Epithelial cell of esophagus (primary cell): ENCODE measurements at places on chromosomes 2 and 18.

DNA sequence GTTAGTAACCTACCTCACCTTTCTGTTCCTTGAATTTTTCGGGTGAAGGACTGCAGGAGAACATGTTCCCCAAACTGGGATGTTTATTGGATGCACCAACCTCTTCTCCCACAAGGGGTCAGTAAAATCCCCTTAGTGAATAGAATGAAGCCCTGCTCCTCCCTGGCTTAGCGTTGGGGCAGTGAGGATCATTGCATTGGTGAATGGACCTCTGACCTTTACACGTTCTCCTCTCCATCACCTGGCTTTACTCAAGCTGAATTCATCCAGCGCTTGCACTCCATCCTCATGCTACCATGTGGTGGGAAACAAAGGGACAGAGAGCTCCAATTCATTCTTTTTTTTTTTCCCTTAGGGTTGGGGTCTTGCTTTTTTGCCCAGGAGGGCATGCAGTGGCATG is 157.2 kb downstream of the MIB1 start:
- DNase-seq = peak; percentile 52

GRCh38 chr2:15355386-15355785 is 205.7 kb downstream of the NBAS start:
- DNase-seq = no peak

GRCh38 chr18:48317781-48318381 is 91.3 kb downstream of the ZBTB7C start:
- no peak for DNase-seq

- peak; percentile 21 for DNase-seq
These were observed 72.3 kb downstream of the CMPK2 start for GRCh38 chr2:6793371-6793770.

DNA sequence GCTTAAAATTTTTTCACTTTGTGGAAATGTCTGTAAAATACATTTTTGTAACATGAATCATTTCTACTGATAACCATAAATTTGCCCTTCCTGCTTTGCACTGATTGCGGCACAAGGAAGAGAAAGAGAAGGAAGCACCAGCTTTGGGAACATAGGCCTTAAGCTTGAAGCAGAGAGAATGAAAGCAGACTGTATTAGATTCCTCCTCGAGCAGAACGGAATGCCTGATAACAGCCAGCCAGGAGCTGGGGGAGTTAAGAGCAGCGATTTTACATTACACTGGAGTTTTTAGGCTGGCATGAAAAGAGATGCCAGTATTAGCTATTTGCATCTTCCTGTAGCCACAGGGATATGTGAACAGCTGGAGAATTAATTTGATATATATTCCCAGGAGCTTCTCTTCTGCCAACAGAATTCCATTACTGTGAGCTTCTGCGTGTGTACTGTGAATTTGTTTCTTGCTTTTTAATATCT is 33.5 kb downstream of the CRIM1 start:
- no peak for DNase-seq

GRCh38 chr18:70295192-70296188 is 6.6 kb downstream of the SOCS6 start:
- no peak for DNase-seq

GRCh38 chr2:65159906-65160305 is 30.0 kb upstream of the RAB1A start:
- no peak for DNase-seq

DNA sequence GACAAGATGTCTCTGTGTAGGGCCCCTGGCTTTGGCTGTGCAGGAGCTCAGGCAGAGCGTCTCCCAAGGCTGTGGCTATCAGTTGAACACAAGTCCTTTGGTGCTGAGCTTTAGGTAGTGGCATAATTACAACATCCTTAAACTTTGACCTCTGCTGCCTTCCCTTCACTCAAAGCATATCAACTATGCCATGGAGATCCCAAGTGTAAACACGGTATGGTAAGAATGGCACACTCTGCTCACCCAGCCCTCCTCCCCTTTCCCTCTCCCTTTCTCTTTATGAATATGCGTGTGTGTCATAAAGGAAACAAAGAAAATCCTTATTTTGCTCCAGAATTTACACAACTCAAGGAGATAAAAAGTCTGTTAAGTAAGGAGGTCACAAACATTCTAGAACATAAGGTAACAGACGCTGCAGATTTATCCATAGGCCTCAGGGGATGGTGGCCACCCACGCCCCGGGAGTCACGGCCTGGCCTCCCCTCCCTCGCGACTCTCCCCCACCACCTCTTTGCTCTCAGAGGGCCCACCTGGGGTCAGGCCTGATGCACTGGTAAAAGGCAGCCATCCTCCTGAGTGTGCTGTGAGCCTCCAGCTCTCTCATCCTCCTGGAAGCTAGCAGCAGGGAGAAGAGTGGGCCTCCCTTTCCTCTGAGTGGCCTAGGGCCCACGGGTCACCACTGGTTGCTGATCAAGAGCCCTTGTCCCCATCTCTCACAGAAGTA is 67.3 kb downstream of the CRACDL start:
- no peak for DNase-seq

- DNase-seq = peak; percentile 53
These were observed 67.1 kb downstream of the BAZ2B start for GRCh38 chr2:159549234-159549633.

DNA sequence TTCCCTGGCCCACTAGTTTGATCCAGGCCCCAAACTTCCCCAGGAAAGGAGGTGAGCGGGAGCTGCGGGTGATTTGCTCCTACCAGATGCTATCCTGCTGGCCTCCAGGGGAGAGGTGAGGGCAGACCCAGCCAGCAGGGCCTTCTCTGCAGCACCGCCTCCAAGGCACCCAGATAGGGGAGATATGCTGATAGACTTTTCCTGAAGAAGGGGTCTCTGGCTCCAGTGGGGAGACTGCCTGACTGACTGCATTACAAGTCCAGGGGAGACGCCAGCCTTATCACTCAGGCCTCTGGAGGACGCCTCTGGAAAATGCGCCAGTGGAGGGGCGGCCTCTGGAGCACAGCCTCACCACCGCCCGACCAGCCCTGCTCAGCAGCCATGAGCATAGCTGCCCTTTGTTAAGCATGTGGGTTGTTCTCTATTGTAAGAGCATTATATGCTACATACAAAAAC is 60.6 kb upstream of the SMAD7 start:
- no peak for DNase-seq

DNA sequence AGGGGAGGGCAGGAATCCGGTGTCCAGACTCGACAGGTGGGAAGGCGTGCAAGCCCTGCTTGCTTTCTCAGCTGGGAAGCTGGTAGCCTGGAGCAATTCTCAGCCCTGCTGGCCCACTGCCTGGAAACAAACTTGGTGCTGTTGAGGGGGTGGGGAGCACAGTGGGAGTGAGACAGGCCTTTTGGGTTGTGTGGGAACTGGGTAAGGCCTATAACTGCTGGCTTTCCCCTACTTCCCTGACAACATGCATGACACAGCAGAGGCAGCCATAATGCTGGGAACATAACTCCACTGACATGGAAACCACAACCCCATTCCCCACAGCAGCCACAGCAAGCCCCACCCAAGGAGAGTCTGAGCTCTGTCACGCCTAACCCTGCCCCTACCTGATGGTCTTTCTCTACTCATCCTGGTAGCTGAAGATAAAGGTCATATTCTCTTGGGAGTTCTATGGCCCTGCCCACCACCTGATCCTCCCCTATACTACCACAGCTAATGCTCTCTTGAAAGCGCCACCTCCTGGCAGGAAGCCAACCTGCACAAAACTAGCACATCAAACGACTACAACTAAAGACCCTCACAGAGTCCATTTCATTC is 122.9 kb upstream of the ACVR1C start:
- peak; percentile 90 for DNase-seq

GRCh38 chr2:99348173-99348572 is 11.0 kb downstream of the EIF5B start:
- no peak for DNase-seq

GRCh38 chr2:234880551-234881211 is 71.1 kb upstream of the SH3BP4 start:
- DNase-seq = peak; percentile 97

DNA sequence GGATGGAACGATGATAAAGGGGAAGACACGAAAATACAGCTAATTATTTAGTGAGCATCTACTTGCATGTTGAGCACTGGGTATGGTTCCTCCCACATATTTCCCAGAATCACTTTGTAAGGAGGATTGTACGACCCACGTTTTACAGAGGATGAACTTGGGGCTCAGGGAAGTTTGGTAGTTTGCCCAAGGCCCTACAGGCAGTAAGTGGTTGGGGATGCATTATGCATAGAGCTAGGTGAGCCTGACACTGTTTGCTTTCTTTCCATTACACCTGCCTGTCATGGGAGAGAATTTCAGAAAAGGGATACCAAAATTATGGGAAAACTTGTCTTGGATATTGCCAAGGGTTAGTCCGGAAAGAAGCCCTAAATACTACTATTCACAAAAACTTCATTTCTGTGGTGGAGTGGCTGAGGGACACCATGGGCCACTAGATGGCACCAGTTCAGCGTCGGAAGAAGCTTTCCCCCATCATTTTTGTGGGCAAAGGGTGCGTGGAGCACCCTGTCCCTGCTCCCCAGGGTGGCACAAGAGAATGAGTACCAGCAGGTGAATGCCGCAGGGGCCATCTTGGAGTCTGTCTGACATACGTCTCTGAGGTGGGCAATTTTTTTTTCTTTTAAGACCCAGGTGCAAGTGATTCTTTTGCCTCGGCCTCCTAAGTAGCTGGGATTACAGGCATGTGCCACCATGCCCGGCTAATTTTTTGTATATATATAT is 23.5 kb upstream of the C18orf32 start:
- DNase-seq = peak; percentile 62

GRCh38 chr2:193965263-193965662 is 1691.8 kb upstream of the SLC39A10 start:
- DNase-seq = no peak

GRCh38 chr2:10830203-10830602 is 17.6 kb upstream of the PDIA6 start:
- no peak for DNase-seq

DNA sequence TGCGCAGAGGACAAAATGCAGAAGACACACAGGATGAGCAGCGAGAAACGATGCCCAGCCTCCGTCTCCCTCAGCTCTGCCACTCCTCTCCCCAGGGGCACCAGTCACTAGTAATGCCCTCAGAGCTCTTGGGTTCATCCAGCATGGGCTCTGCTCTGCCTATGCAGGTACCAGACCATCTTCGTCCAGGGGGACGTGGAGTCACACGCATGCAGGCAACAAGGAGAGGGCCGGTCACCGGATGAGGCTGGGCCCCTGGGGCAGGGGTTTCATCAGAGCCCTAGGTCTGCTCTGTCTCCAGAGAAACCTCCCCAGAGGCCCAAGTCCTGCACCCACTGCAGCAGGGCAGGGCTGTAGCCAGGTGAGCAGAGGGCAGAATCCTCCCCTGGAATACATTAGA is 23.9 kb downstream of the RAB31 start:
- DNase-seq = no peak

- DNase-seq = peak; percentile 73
These were observed 48.5 kb downstream of the MAP4K4 start for GRCh38 chr2:101745711-101746694.
